Progenitor cell of endocrine pancreas (in vitro differentiated cells): ENCODE measurements at places on chromosomes 16 and 17. TPM values are rescaled to one million over a fixed set of nuclear protein-coding genes. Genes with fewer than 3 reads are reported as not detected.

GRCh38 chr16:25888868-25889267, 197.1 kb downstream of the HS3ST4 start:
- no peaks in the 10 kb centered on the region for H3K36me3 ChIP-seq
- H3K4me1 ChIP-seq, result no peaks in the 10 kb centered on the region
- no peak for DNase-seq
- H3K27me3 ChIP-seq, result peaks cover 56% of the 10 kb centered on the region

GRCh38 chr16:86905302-86905701, 327.0 kb downstream of the FOXL1 start:
- no peak overlapping the region for H3K27ac ChIP-seq
- DNase-seq, result no peak
- peaks cover 26% of the 10 kb centered on the region for H3K27me3 ChIP-seq
- H3K4me3 ChIP-seq, result no peak overlapping the region

The TMC5 gene
- 9.9 and 10.9 TPM in 2 replicates for total RNA-seq

GRCh38 chr17:78206298-78206697, 7.8 kb upstream of the BIRC5 start:
- no peaks in the 10 kb centered on the region for H3K27me3 ChIP-seq
- H3K36me3 ChIP-seq, result peaks cover 1% of the 10 kb centered on the region
- no peak overlapping the region for H3K27ac ChIP-seq
- DNase-seq, result no peak

The WFDC1 gene
- 0.09 and 0.24 TPM in 2 replicates for total RNA-seq

DNA sequence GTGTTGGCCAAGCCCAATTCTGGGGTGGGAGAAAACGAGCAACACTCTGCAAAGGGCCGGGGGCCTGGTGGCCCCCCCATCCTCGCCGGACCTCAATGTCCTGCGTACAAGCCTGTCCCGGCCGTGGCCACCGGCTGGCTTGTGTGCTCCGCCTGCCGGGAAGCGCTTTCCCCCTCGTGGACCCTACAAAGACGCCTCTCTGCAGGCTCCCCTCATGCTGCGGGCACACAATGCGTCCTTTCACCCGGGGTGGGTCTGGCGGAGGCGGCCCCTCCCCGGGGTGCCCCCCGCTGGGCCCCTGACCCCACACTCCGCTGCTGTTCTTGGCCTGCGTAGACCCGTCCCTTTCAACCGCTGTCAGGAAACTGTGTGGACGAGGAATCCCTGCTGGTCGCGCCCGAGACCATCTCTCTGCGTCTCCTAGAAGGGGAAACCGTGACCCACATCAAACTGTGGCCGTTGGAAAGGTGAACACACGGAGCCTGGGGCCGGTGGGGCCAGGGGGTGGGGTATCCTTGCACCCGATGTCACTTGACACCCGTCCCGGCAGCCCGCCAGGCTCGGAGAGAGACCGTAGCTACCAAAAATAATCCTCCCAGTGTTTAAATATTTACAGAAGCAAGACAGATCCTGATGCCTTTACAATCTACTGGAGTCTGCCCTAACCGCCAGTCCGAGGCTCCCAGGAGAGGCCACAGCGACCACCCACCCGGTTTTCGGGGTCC, 43.6 kb downstream of the TBC1D16 start:
- H3K27ac ChIP-seq, result peak overlapping the region; percentile 89
- H3K4me1 ChIP-seq, result peaks cover 47% of the 10 kb centered on the region

The MC1R gene
- 3.8 and 4.6 TPM in 2 replicates for total RNA-seq

DNA sequence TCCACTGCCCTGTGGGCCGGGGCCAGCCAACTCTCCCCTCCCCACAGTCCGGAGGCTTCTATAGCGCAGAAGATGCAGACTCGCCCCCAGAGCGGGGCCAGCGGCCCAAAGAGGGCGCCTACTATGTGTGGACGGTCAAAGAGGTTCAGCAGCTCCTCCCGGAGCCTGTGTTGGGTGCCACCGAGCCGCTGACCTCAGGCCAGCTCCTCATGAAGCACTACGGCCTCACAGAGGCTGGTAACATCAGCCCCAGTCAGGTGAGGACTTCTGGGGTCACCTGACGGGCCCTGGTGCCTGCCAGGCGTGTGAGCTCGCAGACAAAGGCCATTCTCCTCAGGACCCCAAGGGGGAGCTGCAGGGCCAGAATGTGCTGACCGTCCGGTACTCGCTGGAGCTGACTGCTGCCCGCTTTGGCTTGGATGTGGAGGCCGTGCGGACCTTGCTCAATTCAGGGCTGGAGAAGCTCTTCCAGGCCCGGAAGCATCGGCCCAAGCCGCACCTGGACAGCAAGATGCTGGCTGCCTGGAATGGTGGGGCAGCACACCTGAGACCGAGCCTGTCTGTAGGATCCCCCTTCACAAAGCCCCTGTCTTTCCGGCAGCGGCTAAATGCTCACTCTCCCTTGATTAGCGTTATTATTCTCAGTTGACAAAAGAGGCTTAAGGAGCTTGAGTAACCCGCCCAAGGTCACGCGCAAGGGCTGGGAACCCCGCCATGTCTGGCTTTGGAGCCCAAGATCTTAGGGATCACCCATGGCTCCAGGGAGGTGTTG, 3.9 kb downstream of the SPATA20 start:
- no peaks in the 10 kb centered on the region for H3K27me3 ChIP-seq
- no peak overlapping the region for H3K4me3 ChIP-seq
- peaks cover 2% of the 10 kb centered on the region for H3K4me1 ChIP-seq
- H3K36me3 ChIP-seq, result peaks cover 2% of the 10 kb centered on the region
- H3K27ac ChIP-seq, result no peak overlapping the region
- peak; percentile 83 for DNase-seq

GRCh38 chr17:77728474-77728795, 230.1 kb upstream of the TNRC6C start:
- no peaks in the 10 kb centered on the region for H3K36me3 ChIP-seq
- H3K4me3 ChIP-seq, result no peak overlapping the region
- no peaks in the 10 kb centered on the region for H3K4me1 ChIP-seq
- peaks cover 10% of the 10 kb centered on the region for H3K27me3 ChIP-seq
- no peak for DNase-seq

The LPO gene
- 0.16 TPM in 1 of 2 replicates, not detected in the other for total RNA-seq

GRCh38 chr16:53078765-53079485, 24.1 kb downstream of the CHD9 start:
- no peak overlapping the region for H3K27ac ChIP-seq
- H3K27me3 ChIP-seq, result no peaks in the 10 kb centered on the region
- H3K4me3 ChIP-seq, result no peak overlapping the region
- peaks cover 12% of the 10 kb centered on the region for H3K36me3 ChIP-seq
- H3K4me1 ChIP-seq, result no peaks in the 10 kb centered on the region

GRCh38 chr17:50064253-50065001, 8.5 kb downstream of the ITGA3 start:
- no peak overlapping the region for H3K4me3 ChIP-seq
- H3K4me1 ChIP-seq, result peaks cover 2% of the 10 kb centered on the region
- peak overlapping the region; percentile 20 for H3K27ac ChIP-seq

The CYGB gene
- total RNA-seq, result 0.46 and 1.0 TPM in 2 replicates
